NCI-H446 (cell line): ENCODE measurements at places on chromosomes 16 and 17.

GRCh38 chr17:52532373-52532772 is 373.9 kb upstream of the CA10 start:
- no peak for DNase-seq

DNA sequence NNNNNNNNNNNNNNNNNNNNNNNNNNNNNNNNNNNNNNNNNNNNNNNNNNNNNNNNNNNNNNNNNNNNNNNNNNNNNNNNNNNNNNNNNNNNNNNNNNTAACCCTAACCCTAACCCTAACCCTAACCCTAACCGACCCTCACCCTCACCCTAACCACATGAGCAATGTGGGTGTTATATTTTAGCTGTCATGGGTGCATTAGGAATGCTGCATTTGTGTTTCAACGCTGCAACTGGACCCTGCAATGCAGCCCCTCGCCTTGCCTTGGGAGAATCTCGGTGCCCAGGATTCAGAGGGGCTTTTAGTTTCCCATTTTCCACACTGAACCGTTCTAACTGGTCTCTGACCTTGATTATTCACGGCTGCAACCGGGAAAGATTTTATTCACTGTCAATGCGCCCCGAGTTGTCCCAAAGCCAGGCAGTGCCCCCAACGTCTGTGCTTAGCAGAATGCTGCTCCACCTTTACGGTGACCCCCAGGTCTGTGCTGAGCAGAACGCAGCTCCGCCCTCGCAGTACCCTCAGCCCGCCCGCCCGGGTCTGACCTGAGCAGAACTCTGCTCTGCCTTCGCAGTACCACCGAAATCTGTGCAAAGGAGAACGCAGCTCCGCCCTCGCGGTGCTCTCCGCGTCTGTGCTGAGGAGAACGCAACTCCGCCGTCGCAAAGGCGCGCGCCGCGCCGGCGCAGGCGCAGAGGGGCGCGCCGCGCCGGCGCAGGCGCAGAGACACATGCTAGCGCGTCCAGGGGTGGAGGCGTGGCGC is 43.3 kb downstream of the POLR3K start:
- DNase-seq, result no peak

DNA sequence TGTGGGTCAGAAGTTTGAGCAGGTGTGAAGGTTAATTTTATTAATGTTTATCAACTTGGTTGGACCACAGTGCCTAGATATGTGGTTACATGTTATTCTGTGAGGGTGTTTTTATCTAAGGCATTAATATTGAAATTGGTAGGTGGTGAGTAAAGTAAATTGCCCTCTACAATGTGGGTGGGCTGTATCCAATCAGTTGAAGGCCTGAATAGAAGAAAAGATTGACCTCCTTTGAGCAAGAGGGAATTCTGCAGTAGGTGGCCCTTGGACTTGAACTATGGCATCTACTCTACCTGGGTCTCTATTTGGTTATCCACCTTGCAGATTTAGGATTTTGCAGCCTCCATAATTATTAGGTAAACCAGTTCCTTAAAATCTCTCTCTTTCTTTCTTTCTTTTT is 356.8 kb upstream of the EEF2KMT start:
- no peak for DNase-seq

GRCh38 chr17:35312790-35313711 is 60.4 kb downstream of the SLFN11 start:
- DNase-seq, result no peak
